ENCODE measurements at places on chromosomes 5 and 9. TPM values are rescaled to one million over a fixed set of nuclear protein-coding genes. Genes with fewer than 3 reads are reported as not detected.
A peak's percentile ranks its signal among the peaks of the same experiment; 100 is the strongest.

The IL4 gene
- total RNA-seq, result not detected

The ENTREP1 gene
- not detected for total RNA-seq

The MYMK gene
- not detected for total RNA-seq

The GRM6 gene
- not detected for total RNA-seq

The IL12B gene
- total RNA-seq, result not detected

The OBP2B gene
- not detected for total RNA-seq

The INSL4 gene
- total RNA-seq, result not detected

The C9orf78 gene
- 45.7 TPM for total RNA-seq

The FBP2 gene
- not detected for total RNA-seq

The SPINK13 gene
- not detected for total RNA-seq

GRCh38 chr5:170552621-170553115 is 48.8 kb downstream of the KCNIP1 start:
- no peak for DNase-seq

DNA sequence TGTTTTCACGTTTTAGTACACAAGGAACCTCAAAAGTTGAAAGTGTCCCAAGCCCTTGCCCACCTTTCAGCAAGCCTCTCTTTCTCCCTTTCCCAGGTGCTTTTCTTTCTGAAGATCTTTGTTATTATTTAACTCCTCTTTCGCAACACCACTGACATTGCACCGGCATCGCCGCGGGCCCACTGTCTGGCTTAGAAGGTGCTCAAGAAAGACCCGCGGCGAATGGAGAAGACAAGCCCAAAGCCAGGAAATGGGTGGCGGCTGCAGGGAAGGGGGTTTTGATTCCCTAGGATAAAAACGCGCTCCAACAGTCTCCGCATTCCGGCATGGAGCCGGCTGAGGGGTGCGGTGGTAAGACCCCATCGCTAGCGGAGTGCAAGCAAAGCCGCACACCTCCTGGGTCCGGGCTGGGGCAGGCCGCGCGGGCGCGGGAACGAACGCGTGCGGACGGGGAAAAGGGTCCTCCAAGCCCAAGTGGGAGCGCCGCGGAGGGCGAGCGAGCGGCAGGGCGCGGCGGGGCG is 404 bp upstream of the AFAP1L1 start:
- DNase-seq, result no peak

DNA sequence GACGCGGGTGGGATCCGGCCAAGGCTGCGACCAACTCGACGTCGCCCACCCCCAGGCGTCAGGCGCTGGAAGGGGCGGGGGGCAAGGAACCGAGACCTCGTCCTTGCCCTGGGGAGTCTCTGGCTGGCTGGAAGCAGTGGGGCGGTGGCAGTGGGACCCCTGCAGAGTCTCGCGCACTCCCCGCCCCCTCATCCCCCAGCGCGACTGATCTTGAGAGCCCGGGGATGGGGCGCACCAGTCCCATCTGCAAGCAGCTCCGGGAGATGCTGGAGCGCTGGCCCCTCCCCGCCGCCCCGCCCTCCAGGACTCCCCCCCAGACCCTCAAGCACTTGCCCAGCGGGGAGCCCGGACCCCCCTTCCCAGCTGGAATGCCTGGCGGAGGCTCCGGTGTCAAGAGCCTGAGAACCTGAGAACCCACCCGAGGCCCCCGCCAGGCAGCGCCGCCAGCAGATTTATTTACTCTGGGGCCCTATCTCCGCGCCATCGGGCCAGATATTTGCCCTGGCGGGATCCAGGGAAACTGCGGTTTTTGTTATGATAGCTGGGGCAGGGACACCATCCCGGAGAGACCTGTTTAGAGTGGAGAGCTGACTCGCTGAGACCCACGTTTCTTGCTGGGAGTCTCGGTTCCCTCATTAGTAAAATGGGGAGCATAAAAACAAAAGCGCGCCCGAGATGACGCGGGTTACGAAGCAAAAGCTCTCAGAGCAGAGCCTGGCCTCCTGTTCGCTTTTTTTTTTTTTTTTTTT is 1.2 kb downstream of the PRRT1B start:
- DNase-seq, result peak; percentile 42

DNA sequence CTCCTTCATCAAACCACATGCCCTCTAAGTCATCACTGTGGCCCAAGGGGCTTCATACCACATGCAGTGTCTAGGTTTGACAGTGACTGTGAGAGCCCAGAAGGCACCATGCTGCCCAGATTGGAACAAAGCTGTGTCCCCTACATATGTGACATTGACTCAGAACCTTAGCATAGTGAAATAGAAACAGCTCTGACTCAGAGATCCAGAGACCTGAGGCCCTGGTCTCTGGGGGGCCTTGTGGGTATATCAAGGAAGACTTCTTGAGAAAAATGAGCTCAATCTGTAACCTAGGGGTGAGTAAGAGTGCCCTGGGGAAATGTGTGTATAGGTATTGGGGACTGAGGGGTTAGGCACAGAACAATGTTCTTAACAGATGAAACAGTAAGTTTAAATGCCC is 7.1 kb upstream of the ENTREP1 start:
- no peak for DNase-seq

DNA sequence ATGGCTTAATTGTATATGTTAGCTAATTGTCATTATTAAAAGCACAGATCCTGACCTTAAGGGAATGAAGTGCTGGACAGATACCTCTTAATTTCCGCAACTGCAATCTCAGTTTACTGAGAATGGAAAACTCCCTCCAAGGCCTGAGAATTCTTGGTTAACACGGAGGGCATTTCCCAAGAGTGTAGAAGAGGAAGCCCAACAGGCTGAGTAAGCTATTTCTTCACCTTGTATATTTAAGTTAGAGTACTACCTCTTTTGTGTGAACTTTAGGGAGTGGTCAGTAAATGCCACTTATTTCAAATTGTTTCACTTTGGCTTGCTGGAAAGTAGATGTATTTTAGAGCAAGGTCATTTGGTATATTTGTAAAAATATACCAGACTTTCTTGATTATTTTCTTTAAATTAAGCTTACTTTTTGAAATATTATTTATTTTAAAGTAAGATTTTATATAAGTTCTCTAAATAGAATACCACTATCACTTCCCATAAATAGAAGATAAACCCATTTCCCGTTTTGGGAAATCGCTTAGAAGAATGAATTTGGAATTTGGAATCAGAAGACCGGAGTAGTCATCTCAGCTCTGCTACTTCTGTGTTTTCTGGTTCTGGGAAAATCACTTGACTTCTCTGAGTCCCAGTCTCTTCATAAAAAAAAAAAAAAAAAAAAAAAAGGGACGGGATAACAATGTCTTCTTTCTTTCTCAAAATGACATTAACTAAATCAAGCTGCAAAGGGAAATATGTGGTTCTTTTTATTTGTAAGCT is 26.0 kb upstream of the C9orf72 start:
- no peak for DNase-seq

- DNase-seq, result no peak
Measured at GRCh38 chr5:151345808-151346478, 1.4 kb downstream of the SLC36A2 start.

GRCh38 chr5:88829775-88830174 is 53.2 kb downstream of the MEF2C start:
- DNase-seq, result no peak

GRCh38 chr5:115475788-115476187 is 68.8 kb downstream of the FEM1C start:
- no peak for DNase-seq

DNA sequence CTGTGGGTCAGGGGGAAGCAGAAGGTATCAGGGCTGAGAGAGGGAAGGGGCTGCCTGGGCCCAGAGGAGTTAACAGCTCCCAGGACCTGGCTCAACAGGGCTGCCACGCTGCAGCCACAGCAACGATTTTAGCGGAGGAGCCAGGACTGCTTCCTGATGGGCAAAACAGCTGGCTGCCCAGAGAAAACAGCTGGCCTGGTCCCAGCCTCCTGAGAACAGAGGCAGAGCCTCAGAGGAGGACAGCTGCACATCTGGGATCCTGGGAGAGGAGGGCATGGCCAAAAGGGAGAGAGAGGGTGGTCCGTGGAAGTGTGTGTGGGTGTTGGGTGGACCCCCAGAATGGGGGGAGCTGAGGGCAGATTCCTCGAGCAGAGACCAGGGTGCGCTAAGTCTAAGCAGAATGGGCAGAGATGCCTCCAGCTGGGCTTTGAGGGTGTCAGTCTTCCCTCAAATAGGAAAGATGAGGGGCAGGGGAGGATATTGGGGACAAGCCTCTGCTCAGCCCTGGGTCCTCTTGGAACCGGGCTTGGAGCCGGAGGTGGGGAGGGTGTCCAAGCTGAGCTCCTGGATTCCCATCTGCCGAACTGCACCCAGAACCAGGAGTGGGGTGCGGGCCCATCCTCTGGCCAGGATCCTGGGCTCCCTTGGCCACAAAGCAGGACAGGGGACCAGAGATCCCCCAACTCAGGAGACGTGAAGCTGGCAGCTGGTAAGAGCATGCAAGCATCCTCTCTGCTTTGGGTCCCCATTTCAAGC is 9.1 kb upstream of the CERCAM start:
- DNase-seq, result no peak

GRCh38 chr9:79765466-79765865 is 193.7 kb downstream of the TLE4 start:
- DNase-seq, result no peak

DNA sequence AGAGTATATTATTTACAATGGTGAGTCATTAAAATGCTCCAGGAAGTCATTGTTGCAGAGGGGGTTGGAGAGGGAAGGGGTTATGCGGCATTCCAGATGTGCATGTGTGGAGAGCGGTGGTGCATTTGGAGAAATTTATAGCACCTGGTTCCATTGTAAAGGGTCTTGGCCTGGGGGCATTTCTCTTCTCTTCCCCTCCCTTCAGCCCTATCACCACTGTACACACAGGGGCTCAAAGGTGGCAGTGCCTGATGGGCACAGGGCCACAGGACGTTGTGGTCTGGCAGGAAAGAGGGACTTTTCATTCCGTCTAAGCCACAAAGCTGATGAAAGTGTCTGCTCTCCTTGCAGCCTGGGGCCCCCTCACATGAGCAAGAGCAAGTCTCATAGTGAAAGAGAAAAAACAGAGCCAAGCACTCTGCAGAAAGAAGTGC is 442.4 kb upstream of the ZNF462 start:
- DNase-seq, result peak; percentile 7

GRCh38 chr5:639253-639530 is 27.1 kb downstream of the CEP72 start:
- no peak for DNase-seq

GRCh38 chr5:55620766-55621160 is 86.0 kb upstream of the PLPP1 start:
- DNase-seq, result no peak

DNA sequence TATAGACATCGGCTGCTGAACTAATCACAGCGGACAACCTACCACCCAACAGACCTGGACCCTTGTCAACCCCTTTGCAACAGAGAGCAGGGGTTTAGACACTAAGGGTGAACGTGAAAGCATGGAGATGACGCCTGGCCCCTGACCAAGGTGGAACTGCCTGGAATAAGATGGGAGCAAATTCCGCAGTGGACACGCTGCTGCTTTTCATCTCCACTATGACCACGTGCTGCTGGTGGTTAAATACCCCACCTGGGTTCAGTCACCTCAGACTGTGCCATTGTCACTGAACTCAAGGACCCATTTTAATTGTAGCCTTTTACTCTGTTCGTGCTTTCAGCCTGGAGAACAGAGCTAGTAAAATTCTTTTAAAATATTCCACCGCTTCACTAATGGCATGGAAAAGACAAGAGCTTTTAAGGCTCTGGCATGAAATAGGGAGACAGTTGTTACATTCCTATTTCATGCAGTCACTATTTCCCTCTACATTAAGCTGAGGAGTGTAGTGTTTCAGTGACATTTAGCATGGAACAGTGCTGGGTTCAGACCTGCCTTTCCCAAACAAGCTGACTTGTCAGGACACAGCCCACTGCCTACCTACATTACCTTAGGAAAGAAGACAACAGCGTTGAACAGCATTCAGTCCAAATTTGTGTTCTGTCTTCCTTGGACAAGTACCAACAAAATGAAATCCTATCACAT is 96.8 kb downstream of the ANKRD18B start:
- no peak for DNase-seq

DNA sequence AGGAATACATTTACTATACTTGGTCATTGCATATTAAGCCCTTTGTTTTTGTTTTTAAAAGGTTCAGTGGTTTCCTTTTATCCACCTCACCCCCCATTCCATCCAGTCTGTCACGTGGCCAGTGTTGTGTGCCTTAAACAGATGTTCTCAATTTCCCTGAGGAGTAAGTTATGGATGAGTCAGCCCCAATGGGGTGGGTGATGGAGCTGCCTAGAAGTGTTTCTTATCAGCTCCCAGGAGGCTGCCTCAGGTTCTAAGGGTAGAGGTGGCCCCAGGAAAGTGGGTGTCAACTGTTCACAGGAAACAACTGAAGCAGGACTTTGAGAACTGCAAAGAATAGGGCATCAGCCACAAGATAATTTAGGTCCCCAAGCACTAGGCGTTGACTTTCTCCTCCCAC is 41.1 kb downstream of the ACTBL2 start:
- DNase-seq, result no peak

GRCh38 chr9:114546851-114547250 is 40.7 kb upstream of the ATP6V1G1 start:
- DNase-seq, result no peak

GRCh38 chr9:127862075-127863011 is 7.9 kb upstream of the ENG start:
- DNase-seq, result peak; percentile 59

DNA sequence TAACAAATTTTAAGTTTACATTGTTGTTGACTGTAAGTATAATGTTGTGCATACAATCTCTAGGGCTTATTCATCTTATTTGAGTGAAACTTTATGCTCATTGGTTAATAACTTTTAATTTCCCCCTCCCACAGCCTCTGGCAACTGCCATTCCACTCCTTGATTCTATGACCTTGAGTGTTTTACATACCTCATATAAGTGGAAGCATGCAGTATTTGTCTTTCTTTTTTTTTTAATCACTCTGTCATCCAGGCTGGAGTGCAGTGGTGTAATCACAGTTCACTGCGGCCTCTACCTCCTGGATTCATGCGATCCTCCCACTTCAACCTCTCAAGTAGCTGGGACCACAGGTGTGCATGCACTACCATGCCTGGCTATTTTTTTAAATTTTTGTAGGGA is 83.9 kb downstream of the KCTD16 start:
- DNase-seq, result no peak

- peak; percentile 20 for DNase-seq
Measured at GRCh38 chr9:131530546-131530919, 530 bp downstream of the UCK1 start.

DNA sequence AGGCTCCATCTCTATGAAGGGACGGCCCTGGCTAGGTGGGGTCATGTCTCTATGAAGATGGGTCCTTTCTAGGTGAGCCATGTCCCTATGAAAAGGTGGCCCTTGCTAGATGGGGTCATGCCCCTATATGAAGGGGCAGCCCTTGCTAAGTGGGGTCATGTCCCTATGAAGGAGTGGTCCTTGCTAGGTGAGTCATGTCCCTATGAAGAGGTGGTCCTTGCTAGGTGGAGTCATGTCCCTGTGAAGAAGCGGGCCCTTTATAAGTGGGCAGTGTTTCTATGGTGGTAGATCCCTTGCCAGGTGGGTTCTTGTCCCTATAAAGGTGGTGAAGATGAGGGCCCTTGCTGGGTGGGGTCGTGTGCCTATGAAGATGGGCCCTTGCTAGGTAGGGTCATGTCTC is 283.0 kb upstream of the IRX2 start:
- DNase-seq, result no peak

DNA sequence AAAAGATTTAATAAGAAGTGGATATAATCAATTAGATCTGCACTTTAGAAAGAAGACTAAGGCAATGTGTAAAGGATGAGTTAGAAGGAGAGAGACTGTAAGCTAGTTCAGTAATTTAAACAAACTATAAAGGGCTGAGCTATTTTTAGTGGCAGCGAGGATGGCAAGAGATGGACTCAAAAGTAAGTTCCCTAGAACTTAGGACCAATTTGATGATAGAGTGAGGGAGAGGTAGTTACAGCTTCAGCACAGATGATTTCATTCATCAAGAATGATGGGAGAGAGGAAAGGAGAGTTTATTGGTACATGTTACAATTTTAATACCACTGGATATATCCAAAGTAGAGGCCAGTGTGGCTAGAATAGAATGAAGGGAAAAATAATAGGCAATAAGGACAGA is 19.1 kb downstream of the NADK2 start:
- no peak for DNase-seq
